ENCODE measurements at places on chromosomes 2 and 18. TPM values are rescaled to one million over a fixed set of nuclear protein-coding genes. Genes with fewer than 3 reads are reported as not detected.

- no peak for ATAC-seq
These were observed 11.0 kb downstream of the SLC4A3 start for GRCh38 chr2:219638217-219638947.

LINC00305 gene
- total RNA-seq, result not detected

GRCh38 chr2:99651930-99652670, 162.3 kb upstream of the REV1 start:
- no peak for ATAC-seq

DNA sequence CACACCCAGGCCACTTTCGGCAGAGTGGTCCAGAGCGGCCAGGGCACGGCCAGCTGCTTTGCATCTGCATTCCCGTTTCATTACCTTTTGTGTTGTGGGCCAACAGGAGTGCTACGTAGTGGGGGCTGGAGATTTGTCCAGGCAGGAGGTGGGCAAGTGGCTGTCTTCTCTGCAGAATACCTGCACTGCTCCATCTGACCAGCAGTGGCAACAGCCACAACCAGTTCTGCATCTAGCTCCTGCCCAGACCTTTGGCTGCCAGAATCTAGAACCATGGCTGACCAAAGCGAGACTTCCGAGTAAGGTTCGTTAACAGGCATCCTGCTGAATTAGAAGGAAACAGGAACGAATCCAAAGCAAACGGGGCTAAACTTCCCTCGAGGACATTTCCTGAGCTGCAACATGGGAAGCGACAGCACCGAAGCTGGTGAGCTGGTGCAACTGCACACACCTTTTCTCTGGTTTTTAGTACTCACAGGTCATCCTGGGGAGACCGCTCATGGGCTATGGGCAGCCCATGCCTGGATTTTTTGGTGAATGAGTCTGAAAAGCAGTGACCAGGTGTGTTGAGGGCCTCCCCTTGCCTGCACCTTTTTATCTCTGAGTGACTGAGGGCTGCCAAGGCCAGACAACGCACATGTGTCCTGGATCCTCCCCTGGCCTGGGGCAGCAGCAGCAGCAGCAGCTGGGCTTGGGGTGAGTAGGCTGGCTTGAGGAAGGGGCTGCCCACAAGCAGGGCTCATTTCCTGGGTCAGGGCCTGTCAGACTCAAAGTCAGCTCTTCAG, 10.5 kb downstream of the GDF7 start:
- no peak for ATAC-seq

DNA sequence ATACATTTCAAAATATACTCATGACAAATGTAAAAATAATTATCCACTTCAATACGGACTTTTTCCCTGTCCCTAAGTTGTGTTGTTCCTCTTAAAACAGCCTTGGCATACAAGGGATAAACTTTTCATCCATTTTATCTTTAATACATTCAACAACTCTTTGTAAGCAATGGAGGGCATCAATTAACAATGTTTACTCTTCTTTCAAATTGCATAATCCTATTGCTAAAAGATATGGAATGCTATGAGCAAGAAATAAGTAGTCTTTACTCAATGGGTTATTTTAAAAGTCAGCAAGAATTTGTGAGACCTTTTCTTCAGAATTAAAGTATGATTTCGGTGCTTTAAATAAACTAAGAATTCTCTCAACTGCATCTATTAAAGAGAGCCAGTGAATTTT, 41.9 kb downstream of the SCN9A start:
- ATAC-seq, result no peak

ALPI gene
- not detected for total RNA-seq

HOXD8 gene
- 0.88 TPM for total RNA-seq

Measured in esophagus mucosa (tissue), 1 donor.